ENCODE measurements at places on chromosomes 4 and X.

GRCh38 chrX:96244955-96245354 is 439.7 kb upstream of the DIAPH2 start:
- DNase-seq, result no peak

GRCh38 chr4:58603951-58604350 is 1493.8 kb upstream of the IGFBP7 start:
- no peak for DNase-seq

GRCh38 chr4:42855779-42856178 is 36.7 kb upstream of the GRXCR1 start:
- no peak for DNase-seq

DNA sequence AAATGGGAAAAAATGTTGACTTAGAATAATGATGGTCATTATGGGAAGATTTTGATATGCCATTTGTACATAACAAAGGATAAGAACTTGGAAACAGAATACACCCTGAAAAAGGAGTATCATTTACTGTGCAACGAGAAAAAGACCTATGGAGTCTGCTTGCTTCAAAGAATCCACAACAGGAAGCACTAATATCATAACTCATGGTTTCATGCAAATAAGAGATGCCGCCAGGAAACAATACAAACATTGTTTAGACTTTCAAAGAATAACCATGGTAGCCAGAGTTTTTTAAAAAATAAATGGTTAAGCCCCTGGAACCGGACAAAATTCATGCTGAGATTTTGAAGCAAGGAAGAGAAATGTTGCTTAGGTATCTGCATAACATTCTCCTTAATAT is 139.9 kb upstream of the ETNPPL start:
- DNase-seq, result no peak

GRCh38 chrX:75746891-75747639 is 38.0 kb downstream of the MAGEE2 start:
- DNase-seq, result no peak

DNA sequence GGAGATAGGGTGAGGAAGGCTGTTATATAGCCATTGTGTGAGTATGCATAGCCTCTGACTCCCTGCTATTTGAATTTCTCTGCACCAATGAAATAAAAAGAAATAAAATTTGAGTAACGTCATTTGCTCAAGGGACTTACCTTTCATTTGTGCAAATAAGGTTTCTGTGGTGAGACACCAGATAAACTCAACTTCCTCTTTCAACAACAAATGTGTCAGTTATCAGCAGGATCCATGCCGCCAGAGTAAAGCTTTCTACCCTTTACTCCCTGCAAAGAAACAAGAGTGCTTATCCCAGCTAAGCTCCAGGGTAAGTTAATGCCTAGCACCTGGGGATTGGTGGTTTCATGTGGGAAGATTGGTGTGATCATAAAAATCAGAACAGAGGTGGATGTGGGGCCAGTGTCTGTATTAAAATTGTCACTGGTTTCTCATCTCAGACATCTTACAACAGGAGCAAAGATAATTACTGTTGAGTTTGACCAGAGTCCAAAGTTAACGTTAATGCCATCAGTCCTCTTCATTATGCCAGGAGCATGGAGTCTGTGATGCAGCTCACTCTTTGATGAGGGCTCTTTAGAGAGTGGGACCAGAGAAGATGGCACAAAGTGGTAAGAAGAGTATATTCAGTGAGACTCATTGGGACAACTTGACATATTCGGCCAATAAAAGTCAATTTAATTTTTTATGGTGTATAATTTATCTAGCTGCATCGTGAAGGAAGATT is at the start of gene P2RY10:
Gene P2RY10, plus strand, starts transcription at position 206 of the 727 bp plus-strand sequence. CDS start 15,130 bp downstream, outside the sequence.
- no peak for DNase-seq

GRCh38 chr4:110075083-110075738 is 123.2 kb downstream of the ELOVL6 start:
- DNase-seq, result no peak

GRCh38 chr4:18127030-18127429 is 105.5 kb upstream of the LCORL start:
- no peak for DNase-seq

- DNase-seq, result no peak
Observed at GRCh38 chr4:70556856-70557255, 35.2 kb upstream of the AMBN start.

- DNase-seq, result no peak
Observed at GRCh38 chr4:40651280-40651679, 21.6 kb upstream of the RBM47 start.

GRCh38 chr4:19807505-19807904 is 444.2 kb upstream of the SLIT2 start:
- DNase-seq, result no peak

DNA sequence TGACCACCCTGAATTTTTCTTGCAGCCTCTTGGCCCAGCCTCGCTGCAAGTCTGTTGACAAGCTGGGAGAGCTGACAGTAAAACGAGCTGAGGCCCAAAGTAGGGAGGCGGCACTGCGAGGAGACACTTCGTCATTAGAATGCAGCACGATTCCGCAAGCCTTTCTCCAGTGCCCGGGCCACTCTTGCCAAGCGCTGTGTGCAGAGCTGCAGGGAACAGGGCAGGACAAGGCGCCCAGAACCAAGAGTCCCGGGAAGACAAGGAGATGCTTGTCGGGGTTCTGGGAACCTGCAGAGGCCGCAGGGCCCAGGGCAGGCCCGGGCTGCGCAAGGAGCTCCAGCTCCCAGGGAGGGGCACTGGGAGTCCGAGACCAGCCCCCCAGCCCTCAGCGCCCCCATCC is 187.1 kb downstream of the BCOR start:
- no peak for DNase-seq

- no peak for DNase-seq
Observed at GRCh38 chr4:81635739-81636138, 164.0 kb upstream of the RASGEF1B start.

GRCh38 chr4:168932138-168932537 is 77.9 kb downstream of the CBR4 start:
- DNase-seq, result no peak

GRCh38 chr4:7792616-7793015 is 147.0 kb downstream of the AFAP1 start:
- no peak for DNase-seq
